ENCODE measurements at places on chromosomes 3 and 15. TPM values are rescaled to one million over a fixed set of nuclear protein-coding genes. Genes with fewer than 3 reads are reported as not detected.

DNA sequence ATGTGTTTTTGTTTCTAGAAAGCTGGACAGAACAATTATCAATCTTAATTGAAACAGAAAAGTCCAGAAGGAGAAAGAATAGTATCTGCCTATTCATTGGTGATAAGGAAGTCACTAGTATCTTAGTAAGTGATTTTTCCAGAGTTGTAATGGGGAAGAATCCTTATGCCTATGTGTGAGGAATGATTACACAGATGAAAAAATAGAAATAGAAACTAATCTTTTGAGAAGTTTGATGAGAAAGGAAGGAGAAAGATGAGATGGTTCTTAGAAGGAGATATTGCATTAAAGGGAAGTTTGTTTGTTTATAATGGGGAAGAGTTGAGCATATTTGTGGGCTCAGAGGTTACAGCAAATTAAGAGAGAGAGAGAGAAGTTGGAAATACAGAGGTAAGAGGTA lies 42.7 kb upstream of the CBLB start:
- no peak for DNase-seq

- no peak for DNase-seq
These were observed 199.5 kb upstream of the LMCD1 start for GRCh38 chr3:8301977-8302735.

- DNase-seq, result no peak
These were observed 79.9 kb upstream of the ZBTB20 start for GRCh38 chr3:115226844-115227445.

The HRG gene
- 41.8 TPM for total RNA-seq

DNA sequence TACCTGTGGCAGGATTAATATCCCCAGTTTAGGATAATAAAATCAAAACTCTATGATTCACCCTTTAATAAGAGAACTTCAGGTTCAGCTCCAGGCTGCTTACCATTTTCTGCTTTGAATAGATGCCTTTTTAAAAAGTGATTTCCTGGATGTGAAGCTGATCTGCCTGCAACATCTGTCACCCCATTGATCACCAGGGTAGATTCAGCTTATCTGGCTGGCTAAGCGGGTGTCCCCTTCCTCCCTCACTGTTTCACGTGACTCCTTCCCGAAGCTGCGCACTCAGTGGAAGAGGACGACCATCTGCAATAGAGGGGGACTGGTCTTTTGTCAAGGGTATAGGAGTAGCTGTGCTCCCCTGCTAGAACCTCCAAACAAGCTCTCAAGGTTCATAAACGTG lies 128.1 kb downstream of the IL1RAP start:
- no peak for DNase-seq

DNA sequence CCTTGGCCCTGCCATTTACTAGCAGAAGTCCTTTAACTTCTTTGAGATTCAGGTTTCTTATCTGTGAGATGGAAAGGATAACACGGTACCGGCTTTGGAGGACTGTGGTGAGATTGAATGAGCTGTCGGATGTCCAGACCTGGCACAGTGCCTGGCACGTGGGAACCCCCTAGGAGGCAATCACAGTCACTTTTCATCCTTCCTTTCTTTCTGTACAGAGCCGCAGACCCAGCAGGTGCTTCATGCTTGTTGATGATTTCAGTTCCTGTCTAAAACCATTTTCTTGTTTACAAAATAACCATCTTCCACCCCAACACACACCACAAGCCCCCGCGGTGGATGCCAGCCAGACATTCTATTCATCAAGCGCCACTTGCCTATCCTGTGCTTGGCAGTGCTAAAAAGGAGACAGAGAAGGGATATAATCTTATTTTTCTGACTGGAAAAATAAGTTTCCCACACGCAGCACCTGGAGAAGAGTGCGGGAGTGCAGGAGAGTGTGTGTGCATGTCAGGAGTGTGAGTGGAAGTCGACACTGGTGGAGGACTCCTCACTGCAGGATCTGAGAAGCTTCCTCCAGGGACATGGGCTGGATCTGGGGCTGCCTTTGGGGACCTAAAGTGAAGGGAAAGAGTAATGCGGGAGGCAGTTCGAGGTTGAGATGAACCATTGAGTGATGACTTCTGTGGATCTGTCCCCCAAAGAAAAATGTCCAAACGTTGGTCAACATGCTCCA lies 85.7 kb downstream of the ST6GAL1 start:
- DNase-seq, result no peak

DNA sequence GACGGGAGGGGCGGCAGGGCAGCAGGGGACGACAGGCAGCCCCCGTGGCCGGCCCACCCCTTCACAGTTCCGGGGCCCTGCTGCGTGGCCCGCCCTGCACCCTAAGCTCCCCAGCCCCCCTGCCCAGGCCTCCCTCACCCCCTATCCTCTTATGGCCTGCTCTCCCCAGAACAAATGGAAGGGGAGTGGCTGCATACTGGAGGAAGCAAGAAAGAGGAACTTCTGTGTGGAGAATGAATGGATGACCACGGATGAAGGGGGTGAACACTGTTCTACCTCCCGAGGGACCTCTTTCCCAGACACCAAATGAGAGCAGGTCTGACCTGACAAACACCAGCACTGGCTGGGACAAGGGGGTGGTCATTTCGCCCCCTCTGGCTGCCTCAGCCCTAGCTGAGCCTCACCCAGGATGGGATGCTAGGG lies 25.0 kb downstream of the SEC61A1 start:
- no peak for DNase-seq

DNA sequence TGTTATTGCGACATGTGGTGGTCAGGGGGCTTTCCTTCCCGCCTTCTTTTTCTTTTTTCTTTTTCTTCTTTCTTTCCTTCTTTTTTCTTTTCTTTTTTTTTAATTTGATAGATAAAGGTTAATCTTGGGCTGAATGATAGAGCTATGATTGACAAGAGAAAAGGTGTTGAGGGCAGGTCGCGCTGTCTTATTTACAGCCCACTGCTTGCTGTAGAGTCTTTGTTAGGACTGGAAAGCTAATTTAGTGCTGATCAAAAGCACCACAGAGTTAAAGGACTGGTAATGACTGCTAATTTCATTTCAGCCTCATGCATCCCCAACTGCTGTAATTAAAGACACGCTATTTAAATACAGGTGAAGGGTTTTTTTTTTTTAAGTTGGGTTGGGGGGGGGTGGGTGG lies 10.6 kb upstream of the SOX2 start:
- no peak for DNase-seq

The MASP1 gene
- total RNA-seq, result 83.4 TPM

GRCh38 chr3:193982258-193982659 lies 153.7 kb upstream of the HES1 start:
- DNase-seq, result no peak

DNA sequence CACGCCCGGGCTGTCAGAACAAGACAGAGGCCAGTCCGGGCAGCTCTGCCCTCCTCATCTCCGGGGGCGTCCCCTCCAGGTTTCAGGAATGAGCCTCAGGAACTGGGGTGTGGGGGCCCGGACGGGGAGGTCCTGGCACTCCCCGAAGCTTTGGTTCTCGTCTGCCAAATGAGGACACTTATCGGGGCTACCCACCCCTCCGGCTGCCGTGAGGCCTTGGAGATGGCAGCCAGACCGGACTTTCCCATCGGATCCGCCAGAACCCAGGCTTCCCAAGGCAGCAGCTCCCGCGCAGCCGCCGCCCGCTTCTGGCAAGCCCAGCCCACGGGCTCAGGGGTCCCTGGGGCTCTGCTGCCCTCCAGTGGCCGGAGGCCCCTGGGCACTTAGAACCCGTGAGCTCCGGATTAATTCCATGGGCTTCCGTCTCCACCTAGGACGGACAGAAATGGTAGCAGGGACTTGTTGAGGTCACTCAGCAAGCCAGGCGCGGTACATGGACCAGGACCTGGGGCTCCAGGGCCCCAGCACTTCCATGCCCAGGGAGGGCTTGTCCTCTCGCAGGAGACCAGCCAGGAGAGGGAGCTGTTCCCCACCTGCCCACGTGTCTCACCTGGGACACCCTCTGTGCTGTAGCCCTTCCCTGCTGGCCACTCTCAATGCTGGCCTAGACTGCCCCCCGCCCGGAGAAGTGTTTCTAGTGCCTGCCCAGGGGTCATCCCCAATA lies 89.4 kb downstream of the LINGO1 start:
- DNase-seq, result peak; percentile 81

GRCh38 chr3:195543500-195544229 lies 540 bp upstream of the PPP1R2 start:
- no peak for DNase-seq

DNA sequence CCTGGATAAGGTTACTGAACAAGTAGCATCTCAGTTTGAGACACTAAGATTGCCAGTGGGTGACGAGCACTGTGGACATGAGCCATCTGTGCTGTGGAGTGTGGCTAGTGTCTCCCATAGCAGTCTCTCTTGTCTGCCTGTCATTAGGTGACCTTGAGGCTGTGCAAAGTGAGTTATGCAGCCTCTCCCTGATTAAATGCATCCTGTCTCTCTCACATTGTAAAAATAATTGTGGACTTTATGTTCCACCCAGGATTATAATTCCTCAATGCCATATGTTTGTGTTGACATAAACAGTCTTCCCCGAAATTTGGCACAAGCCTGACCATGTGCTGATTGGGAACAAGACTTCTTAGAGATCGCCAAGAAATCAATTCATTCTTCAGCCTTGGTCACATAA lies 168.9 kb downstream of the MYRIP start:
- DNase-seq, result no peak

- DNase-seq, result no peak
These were observed 270.5 kb upstream of the STT3B start for GRCh38 chr3:31262201-31262600.

GRCh38 chr15:40407330-40407990 lies 1.9 kb downstream of the IVD start:
- DNase-seq, result no peak
